ENCODE measurements at places on chromosomes 5 and 9.

- DNase-seq = no peak
Measured at GRCh38 chr5:9380109-9380508, 165.8 kb downstream of the SEMA5A start.

DNA sequence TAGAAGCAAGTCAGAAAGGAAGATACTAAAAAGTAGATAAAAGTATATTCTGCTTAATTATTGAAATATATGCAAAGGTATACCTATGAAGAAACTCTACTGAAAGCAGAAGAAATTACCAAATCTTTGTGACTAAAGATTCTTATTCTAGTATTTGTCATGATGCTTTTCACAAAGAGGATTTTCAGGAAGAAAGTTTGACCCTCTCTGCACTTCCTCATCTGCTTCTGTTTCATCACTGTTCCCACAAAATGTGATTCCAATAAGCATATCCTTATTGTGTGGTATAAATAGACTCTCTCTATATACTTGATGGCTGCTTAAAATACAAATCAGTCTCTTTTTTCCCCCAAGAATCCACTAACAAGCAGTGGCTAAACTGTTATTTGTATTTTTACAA is 2139.6 kb upstream of the ACO1 start:
- DNase-seq = no peak

DNA sequence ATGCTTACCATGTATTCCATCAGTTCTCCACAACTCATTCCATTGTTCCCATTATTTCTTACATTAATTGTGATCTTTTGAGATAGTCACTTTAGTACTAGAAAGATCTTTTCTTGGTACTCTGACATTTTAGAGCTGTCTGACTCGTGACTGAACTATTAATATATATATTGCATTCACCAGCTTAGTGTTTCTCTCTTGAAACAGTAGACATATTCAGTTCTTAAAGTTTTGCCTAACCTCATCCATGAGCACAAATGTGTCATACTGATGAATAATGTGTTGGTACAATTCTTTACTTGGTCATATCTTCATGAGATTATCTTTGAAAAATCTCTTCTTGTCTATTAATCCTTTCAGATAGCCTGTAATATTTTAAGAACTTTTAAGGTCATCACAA is 74.3 kb downstream of the NLN start:
- peak; percentile 74 for DNase-seq

DNA sequence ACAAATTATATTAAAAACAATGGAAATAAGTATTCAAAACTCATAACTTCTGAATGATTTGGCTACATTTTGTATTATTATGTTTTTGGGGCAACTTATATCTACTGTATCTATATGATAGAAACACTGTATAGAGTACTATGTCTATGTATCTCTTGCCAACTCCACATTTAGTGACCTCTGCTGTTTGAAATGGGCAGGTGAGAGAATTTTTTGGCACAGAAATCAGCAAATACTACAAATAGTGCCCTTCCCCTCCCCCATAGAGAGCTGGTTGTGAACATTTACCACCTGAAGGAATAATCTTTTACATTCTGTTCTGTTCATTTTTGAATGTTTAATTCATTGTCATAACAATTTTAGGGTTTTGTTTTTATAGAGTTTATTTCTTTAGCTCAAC is 545.3 kb downstream of the PDE4D start:
- DNase-seq = no peak

DNA sequence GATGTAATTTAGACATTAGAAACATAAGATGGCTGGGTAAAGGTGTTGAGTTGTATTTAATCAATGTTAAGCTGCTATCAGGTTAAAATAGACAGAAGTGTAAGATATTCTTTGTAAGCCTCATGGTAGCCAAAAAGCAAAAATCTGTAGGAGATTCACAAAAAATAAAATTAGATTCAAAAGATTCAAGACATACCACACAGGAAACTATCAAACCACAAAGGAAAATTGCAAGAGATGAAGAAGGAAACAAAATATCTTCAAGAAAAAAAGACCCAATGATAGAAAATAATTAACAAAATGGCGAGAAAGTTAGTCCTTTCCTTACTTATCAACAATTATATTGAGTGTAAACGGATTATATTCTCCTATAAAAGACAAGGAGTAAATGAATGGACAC is 15.3 kb downstream of the XRCC4 start:
- no peak for DNase-seq

DNA sequence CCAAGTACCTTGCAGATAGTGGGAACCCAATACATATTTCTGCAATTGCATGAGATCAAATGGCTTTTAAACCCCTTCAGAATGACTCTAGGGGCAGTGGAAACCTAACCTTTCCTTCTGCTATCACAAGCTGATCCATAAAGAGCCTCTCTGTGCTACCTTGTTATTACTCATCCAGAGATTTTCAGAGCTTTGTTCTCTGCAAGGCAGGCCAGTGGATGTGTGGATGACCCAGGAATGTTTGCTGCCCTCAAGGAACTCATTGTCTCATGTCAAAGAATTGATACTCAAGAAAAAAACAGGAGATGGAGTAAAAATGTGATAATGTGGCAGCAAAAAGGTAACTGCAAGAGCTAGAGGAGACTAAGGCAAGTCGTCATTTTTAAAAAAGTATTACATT is 164.1 kb downstream of the HMHB1 start:
- peak; percentile 17 for DNase-seq

DNA sequence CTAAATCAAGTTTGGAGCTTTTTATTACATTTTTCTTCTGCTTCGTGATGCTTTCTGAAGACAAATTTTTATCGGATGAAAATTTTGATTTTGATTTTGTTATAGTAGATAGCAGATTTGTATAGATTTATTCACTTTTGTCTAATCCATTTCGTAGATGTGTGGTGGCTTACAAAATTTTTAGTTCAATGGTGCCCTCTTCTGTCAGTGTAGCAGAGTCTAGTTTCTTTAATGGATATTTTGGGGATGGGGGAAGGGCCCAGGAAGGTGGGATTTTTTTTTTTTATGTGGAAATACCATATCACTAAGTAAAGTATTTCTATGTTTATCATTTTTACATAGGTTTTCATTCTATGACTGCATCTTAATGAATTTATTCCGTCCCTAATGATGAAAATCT is 259.9 kb upstream of the TARS1 start:
- DNase-seq = peak; percentile 57

GRCh38 chr5:154342211-154342610 is 103.6 kb upstream of the SAP30L start:
- no peak for DNase-seq

DNA sequence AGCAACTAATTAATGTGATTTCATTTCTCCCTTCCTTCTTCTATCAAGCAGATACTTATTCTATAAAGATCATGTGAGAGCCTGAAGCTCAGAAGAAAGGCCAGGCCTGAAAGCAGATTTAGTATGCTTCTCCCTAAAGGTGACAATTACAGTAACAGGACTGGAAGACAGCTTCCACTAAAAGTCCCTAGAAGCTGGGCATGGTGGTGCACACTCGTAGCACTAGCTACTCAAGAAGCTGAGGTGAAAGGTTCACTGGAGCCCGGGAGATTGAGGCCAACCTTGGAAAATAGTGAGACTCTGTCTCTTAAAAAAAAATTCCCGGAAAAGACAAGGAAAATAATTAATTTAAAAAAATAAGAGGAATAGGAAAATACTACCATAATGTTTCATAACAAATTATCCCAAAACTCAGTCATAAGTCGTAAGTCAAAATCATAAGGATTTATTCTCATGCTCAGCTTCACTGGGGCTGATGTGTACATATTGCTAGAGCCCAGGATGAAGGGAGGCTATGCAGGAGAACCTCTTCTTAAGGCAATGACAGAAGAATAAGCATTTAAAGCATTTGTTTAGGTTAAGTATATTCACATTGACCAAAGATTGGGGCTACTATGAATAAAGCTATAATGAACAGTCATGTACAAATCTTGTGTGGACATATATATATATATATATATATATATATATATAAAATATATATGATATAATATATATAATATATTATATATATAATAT is 210.8 kb upstream of the SMARCA2 start:
- DNase-seq = no peak

GRCh38 chr5:146130440-146131045 is 25.2 kb upstream of the PLAC8L1 start:
- peak; percentile 35 for DNase-seq

DNA sequence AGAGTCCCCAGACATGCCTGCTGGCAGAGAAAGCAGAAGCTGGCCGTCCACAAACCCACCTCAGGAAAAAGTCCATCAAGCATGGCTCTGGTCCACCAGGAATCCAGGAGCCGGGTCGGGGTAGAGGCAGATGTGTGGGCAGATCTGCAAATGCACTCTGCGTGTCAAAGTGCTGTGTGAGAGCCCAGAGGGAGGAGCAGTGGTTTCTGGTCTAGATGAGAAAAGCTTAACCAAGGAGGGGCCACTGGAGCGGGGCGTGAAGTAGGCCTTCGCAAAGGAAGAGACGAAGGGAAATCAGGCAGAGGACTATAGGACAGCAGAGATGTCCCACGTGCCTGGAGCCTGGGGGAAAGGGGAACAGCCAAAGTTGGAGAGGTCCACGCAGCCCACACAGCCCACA is 40.0 kb downstream of the TTLL11 start:
- DNase-seq = peak; percentile 47
